Kidney tubule cell (primary cell): ENCODE measurements at places on chromosomes 4 and X.

DNA sequence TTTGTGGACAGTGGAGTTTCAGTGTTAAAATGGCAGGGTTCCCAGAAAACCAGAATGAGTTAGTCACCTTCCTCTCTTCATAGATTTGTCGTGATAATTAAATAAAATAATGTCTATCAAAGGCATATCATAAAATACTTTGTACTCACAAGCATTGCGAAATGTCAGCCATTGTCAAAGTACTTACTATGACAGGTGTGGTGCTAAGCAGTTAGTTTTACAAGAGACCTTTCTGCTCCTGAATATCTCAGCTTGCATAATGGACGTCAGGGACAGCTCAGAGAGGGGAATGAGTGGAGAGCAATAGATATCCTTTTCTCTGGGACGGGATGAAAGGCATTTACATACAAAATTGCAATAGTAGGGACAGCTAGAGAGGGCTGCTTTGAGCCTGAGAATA, 560.9 kb downstream of the KCNIP4 start:
- DNase-seq = no peak

DNA sequence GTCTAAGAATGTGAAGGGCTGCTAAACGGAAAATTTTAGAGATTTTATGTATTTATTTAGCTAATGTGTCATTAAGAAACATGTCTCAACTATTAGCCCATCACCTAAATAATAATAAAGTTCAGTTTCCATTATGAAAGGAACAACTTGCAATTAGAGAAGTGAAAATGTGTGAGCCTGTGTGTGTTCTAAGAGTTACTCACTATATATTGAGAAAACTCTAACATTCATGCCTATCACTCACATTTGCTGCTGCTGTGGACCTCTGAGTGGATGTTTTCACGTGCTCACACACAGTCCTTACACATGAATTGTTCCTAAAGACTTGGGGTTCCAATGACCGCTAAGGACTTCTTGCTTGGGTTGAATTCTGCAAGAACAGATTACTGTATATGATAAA, 364.0 kb downstream of the TMA16 start:
- DNase-seq = no peak

DNA sequence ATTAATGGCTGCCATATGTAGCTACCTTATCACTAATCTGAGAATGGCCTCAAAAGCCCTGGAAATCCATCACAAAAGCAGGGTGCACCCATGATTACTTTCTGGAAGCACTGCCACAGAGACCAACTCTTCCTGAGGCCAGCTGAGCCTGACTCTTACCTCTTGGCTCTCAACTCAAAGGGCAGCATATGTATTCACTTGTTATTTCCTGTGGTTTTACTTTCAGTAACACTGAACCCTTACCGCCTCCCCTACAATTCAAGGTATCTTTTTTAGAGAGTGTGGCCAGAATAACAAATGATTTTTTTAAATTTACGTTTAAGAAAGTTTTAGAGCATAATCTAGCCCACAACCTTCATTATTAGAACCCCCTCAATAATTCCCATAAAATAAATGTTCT, 434.9 kb downstream of the FSTL5 start:
- DNase-seq = no peak

GRCh38 chrX:103678199-103678993, 8.1 kb downstream of the MORF4L2 start:
- DNase-seq = no peak

DNA sequence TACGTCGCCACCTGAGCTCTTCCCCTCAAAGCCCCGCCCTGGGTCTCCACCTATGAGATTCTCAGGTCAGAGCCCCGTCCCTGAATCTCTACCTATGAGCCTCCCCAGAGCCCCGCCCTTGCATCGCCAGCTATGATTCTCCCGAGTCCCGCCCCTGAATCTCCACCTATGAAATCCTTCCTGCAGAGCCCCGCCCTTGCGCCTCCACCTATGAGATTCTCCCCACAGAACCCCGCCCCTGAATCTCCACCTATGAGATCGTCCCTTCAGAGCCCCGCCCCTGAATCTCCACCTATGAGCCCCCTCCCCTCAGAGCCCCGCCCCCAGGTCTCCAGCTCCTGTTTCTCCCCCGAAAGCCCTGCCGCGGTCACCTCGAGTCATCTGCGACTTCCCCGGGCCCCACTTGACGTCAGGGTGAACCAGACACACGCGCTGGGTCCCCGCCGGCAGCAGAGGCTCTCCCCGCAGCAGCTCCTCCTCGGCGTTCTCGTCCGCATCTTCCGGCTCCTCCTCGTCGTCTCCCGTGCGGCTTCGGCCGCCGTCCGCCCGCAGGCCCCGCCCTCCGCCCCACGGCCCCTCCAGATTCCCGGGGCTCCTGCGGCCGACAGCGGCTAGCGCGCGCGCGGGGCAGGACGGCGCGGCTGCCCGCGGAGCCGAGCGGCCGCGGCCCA, 393 bp downstream of the GTPBP6 start:
- peak; percentile 99 for DNase-seq

DNA sequence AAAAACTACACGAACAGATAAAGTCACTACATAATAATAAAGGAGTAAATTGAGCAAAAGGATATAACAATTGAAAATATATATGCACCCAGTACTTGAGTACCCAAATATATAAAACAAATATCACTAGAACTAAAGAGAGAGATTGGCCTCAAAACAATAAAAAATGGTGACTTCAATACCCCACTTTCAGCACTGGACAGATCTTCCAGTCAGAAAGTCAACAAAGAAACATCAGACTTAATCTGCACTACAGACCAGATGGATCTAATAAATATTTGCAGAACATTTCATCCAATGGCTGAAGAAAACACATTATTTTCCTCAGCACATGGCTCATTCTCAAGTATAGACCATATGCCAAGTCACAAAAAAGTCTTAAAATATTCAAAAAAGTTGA, 503.6 kb downstream of the NAP1L3 start:
- no peak for DNase-seq

DNA sequence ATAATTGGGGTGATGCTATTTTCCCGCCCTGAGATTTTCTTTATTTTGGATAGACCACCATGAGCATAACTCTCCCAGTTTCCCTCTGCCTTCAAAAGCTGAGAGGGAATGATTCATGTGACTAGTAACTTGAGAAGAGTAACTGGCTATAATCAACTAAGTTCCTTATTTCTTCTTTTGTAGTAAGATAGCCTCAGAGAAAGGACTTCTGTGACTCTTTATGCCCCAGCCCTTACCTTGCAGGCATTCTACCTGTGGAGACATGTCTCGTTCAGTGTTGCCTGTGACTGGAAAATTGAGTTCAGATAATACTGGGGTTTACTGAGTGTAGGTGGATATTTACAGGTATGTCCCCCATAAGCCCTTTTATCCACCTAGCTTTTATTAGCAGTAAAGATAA, 715.4 kb upstream of the HS3ST1 start:
- DNase-seq = no peak

DNA sequence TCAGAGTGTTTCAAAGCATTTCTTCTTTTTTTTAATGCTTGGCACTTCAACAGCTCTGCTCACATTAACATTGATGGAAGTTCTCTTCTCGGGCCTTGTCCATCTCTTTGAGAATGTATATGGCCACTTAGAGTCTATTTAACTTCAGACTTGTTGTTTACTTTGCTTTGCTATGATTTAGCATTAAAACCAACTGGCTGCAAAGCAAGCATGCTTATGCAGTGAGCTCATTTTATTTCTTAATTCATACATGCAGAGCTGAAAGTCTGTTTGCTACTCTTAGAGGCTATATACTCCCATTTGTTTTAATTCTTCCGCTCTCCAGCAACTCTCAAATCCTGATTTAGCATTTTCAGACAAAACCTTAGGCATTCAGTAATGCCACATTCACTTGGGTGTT, 107.6 kb upstream of the PACRGL start:
- no peak for DNase-seq

- DNase-seq = peak; percentile 52
Observed at GRCh38 chr4:180134091-180134866, 2108.9 kb upstream of the TENM3 start.

- no peak for DNase-seq
Observed at GRCh38 chr4:141501395-141501794, 135.0 kb upstream of the IL15 start.

DNA sequence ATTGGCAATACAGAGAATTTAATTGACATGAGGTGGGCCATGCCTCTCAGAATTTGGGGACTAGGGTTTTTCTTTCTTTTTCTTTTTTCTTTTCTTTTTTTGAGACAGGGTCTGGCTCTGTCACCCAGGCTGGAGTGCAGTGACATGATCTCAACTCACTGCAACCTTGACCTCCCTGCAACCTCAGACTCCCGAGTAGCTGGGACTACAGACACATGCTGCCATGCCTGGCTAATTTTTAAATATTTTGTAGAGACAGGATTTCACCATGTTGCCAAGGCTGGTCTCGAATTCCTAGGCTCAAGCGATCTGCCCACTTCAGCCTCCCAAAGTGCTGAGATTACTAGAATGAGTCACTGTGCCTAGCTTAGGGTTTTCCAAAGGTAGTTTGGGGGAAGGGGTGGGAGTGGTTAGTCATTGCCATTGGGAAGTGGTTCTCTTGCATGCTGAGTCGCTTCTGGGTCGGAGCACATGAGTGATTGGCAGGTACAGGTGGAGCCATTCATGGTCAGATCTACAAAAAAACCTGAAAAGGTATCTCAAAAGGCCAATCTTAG, 54.5 kb downstream of the MID2 start:
- DNase-seq = peak; percentile 89

DNA sequence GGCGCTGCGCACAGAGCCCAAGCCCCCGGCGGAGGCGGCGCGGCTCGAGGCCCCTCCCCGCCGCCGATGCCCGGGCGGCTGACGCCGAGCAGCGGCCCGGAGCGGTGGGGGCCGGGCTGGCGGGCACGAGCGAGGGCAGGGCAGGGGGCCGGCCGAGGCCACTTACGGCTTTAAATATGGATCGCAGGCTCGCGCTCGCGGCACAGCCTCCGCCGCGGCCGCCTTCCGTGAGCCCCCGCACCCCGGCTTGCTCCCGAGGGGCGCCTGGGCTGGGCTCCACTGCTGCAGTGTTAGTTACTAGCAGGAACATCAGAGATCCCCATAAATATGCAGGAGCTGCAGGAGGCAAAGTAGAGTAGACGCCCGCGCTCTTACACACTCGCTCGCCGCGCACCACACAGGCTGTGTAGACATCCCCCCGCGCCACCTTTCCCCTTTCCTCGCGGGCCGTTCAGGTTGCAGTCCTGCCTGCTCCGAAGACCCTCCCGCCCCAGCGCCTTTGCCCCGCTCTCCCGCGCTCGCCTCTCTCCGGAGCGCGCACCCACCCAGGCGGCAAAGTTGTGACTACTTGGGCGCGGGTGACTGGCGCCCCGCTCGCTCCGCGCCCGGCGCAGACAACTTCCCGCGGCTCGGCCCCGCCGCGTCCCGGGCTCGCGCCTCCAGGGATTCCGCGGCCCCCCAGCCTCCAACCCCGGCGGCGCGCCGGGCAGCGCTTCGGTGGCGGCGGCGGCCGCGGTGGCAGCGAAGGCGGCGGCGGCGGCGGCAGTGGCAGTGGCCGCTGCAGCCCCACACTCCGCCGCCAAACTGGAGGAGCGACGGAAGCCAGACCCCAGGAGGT, 152.0 kb upstream of the SLC4A4 start:
- peak; percentile 68 for DNase-seq

DNA sequence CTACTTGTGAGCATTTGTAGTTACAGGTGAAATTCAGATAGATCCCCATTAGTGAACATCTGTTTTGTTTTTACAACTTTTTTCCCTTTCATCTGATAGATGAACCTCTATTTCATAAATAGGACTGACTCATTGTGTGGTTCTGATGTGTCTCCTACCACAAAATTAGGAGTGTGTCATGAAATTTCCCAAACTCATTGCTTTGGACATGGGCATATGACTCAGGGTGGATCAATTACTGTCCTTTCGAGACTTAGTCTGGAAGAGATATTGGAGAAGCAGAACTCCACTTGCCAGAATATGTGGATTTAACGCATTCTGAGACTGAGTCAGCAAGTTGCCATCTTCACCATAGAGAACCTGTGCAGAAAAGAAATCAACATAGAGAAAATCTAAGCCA, 53.5 kb upstream of the PCDH10 start:
- DNase-seq = no peak

DNA sequence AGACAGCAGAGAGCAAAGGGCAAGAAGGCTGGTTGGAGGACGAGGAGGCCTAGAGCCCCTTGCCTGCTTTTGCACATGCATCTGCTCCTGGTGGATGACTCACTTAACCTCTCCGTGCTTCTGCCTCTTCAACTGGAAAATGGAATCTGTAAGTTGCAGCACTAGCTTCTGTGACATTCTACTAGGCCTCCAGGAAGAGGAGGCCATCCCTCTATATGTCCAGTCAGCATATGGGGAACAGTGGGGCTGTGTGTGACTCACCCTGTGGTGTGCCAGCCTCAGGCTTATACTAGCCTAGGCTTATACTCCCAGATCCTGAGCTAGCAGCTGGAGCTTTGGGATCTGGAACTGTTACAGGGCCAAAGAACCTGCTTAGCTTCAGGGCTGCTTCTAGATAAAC, 36.0 kb downstream of the RTL9 start:
- DNase-seq = peak; percentile 84

DNA sequence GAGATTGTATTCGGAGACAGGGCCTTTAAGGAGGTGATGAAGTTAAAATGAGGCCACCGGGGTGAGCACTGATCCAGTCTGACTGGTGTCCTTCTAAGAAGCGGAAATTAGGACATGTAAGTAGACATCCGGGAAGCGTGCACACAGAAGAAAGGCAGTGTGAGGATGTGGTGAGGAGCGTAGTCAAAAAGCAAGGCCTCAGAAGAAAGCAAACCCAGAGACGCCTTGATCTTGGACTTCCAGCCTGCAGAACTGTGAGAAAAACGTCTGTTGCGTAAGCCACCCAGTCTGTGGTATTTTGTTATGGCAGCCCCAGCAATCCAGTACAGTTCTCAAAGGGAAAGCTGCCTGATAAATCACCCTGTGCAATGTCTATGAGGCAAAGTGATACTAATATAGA, 153.5 kb downstream of the KCNIP4 start:
- no peak for DNase-seq

GRCh38 chr4:150421612-150422011, 160.3 kb upstream of the MAB21L2 start:
- DNase-seq = no peak

DNA sequence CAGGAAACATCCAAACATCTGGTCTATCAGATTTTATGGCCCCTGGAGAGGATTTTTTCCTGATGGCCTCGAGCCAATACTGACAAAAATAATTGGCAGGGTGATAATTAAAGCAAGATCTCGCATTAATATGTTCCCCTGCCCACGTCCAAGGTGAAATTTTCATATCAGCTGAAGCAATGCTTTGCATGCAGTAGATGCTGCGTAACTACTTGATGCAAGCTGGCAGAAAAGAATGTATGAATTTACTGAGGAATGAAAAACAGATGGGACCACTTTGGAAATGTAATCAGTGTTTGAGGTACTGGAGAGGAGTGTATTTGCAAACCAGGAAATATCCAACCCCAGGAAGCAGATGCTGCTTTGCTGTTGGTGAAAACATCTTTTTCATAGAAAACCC, 36.8 kb upstream of the REST start:
- no peak for DNase-seq

- DNase-seq = no peak
Observed at GRCh38 chrX:23066588-23067281, 67.0 kb downstream of the DDX53 start.

GRCh38 chr4:654871-655463, 19.1 kb downstream of the ATP5ME start:
- no peak for DNase-seq
